ENCODE measurements at places on chromosomes 4 and X.

- DNase-seq, result no peak
Observed at GRCh38 chr4:108361886-108362285, 193.2 kb upstream of the LEF1 start.

DNA sequence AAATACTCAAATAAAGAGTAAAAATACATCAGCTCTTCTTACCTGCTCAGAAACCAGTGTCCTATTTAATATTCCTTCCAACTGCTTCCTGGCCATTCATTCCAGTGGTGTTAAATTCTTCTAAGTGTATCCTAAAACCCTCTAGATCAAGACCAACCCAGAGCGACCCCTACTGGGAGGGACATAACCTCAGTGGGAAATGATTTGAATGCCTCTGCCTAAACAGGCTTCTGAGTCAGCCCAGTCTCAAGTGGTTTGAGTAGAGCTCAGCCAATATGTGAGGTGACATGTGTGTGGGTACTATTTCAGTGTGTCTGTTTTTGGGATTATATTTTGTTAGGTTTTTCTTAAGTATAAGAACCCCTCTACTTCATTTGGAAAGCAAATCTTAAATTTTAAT is 133.6 kb upstream of the ARHGEF9 start:
- DNase-seq, result no peak

GRCh38 chr4:61079427-61079826 is 120.7 kb upstream of the ADGRL3 start:
- DNase-seq, result no peak

DNA sequence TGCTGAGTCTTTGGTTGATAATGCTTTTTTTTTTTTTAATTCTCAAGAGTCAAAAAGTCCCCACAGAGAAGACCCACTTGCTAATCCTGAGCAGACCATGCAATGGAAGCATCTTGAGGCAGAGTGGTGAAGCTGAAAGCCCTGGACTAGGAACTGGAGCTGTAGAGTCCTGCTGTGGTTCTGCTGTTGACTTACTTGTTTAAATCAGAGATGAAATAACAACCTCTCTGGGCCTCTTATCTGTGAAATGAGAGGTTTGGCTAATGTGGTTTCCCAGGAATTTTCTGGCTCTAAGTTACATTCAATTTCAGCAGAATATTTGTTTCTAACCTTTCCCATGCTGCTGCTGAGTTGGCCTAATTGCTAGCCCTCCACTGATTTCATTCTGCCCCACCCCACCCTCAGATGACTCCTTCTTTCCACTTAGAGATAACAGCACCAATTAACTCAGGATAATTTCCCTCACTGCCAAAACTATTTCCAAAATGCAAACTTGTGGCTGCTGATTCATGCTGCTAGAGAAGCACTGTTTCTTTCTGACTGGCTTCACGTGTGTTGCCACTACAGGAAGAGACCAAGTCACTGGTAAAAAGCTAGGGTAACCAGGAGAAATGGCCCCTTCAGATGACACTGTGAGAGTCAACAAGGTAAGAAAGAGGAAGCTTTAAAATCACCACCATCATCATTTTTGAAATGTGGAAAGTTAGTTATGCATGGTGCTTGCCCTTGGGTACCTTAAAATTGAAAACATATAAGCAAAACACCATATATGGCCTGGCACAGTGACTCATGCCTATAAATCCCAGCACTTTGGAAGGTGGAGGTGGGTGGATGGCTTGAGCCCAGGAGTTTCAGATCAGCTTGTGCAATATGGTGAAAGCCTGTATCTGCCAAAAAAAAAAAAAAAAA is 326.4 kb downstream of the DCHS2 start:
- peak; percentile 43 for DNase-seq

- DNase-seq, result no peak
Observed at GRCh38 chrX:10709276-10709675, 88.9 kb upstream of the MID1 start.

Data from activated T-cell treated with anti-CD3 and anti-CD28 coated beads, Interleukin-2, amount 50 U/mL, for 72 hours (primary cell).